ENCODE measurements at places on chromosomes 4 and X.

DNA sequence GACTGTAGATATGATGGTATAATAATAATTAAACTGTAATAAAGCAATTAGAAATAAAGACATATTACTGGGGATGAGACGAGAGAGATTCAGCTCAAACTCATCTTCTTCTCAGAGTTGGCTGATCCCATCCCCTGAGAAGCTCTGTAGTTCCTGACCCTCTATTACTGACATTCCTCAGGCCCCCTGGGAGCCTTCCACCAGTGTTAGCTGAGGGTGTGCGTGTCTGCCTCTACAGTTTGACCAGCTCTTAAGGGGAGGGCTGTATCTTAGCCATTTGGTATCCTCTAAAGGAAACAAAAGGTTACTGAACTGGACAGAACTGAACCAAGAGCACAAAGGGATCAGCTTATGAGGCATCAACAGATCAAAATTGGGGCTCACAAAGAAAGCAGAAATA is 11.2 kb downstream of the FHDC1 start:
- DNase-seq = no peak

DNA sequence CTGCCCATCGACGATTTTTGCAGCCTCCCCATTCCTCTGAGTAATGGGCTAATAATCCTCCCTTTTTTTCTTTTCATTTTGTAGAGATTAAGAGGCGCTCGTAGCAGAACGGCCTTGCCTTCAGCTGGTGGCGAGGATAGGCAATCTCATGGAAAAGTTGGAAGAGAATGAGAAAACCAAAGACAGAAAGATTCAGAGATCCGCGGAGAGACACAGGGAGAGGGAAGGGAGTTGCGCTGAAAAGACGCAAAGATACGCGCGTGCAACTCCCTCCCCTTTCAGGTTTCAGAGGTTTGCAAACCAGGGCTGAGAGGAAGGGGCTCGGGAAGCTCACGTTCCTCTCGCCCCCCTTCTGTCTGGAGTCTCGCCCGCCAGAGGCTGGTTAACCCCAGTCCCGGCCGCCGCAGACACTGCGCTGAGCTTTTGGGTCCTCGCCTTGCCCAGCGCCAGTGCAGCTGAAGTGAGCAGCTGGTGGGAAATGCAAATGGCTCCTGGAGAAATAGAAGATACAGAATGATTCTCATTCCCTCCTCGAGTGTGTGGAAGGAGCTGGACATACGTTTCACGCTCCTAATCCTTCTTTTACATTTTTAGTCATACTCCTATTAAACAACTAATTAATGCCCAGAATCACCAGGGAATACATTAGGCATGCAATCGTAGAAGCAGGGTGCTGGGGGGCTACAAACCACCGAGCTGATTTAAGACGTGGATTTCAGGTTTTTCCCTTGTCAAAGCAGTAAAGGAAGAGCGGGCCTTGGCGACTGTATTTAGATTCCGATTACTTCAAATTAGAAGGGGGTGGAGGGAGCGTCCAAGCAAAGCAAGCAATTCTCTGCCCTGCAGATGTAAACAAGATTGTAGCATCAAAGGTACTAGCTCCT is 16.6 kb upstream of the PITX2 start:
- DNase-seq = no peak

DNA sequence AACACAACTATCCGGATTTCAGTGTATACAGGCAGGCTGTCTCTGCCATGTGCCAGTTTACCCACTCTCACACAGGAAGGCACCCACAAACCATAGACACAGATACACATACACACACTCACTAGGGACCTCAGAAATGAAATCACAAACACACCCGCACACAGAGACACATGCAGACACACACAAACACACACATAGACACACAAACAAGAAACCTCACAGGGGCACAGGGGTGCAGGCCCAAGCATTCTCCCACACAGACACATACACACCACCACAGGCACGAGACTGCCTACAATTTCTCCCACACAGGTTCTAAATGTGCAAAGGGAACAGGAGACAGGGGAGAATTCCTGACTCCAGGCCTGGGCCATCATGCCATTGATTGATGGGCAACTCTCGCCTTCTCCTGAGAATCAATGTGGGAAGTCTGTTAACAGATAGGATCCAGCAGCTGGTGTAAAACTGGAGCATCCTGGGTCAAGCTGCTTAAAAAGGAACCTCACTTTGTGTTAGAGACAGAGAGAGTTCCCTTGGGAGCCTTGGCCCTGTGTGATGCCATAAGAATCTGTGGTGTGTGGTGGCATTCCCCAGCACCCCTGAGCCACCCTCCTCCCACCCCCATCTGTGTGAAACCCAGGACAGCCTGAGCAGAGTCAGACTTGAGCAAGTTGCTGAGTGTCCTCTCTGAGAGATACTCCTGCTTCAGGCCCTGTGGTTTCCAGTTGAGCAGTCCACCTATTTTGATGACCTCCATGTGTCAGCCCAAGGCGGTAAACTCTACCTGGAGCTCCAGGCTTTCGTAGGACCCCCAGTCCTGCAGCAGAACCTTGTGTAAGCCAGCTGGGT is 33.9 kb downstream of the NBDY start:
- no peak for DNase-seq

DNA sequence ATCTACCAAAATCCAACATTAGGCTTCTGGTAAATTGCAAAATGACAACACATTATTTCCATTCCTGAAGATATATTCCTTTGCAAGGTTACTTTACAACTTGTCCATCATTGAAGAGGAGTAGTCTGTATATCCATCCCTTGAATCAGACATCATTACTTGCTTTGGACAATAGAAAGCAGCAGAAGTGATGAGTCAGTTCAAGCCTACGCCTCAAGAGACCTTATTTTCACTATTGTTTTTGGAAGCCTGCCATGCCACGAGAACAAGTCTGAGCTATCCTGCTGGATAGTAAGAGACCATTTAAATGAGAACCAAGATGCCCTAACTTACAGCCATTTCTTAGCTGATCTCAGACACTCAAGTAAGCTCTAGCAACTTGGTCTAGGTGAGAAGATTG is 246.0 kb upstream of the HHIP start:
- DNase-seq = no peak

DNA sequence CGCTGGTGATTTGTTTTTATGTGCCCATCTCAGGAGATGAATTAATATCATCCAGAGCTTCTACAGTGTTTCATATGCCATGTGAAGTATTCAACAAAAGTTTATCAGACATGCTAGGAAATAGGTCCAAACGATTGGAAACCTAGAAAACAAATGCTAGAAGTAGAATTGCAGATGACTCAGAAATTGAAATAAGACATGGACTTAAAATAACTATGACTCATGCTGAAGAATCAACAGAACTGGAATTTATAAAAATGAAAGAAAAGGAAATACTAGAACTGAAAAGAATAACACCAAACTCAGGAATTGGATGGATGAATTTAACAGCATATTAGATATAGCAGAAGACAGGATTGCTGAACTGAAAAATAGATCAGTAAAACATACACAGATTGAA is 172.7 kb upstream of the GIMD1 start:
- DNase-seq = no peak

GRCh38 chr4:87657525-87657924 is 7.4 kb downstream of the DMP1 start:
- DNase-seq = no peak

- DNase-seq = no peak
These were observed 35.5 kb upstream of the SLC4A4 start for GRCh38 chr4:71303287-71303686.

DNA sequence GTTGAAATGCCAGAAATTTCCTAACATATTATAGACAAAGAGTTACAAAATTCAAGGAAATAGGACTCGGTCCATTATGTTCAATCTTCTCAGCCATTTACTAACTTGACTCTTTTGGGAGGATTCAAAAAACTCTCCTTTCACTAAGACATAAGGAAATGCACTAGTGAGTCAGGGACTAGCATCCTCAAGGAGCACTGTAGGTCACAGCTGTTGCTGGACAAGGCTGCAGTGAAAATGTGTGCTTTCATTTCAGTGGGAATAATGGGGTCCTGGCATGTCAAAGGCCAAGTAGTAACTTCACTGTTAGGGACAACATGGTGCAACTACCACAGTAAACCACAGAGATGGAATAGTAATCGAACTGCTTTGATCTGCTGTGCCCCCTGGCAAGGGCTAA is 56.9 kb upstream of the ABCG2 start:
- DNase-seq = no peak

- no peak for DNase-seq
These were observed 217.3 kb upstream of the TAPT1 start for GRCh38 chr4:16443504-16444088.

GRCh38 chr4:85106166-85106565 is 139.7 kb upstream of the WDFY3 start:
- DNase-seq = no peak

GRCh38 chr4:97841512-97841911 is 301.8 kb downstream of the STPG2 start:
- no peak for DNase-seq

- DNase-seq = no peak
These were observed 79.5 kb downstream of the FAM184B start for GRCh38 chr4:17701882-17702281.

- no peak for DNase-seq
These were observed 901.6 kb upstream of the NDST4 start for GRCh38 chr4:116015062-116015461.

- DNase-seq = no peak
These were observed 460.3 kb downstream of the GBA3 start for GRCh38 chr4:23153076-23153475.

DNA sequence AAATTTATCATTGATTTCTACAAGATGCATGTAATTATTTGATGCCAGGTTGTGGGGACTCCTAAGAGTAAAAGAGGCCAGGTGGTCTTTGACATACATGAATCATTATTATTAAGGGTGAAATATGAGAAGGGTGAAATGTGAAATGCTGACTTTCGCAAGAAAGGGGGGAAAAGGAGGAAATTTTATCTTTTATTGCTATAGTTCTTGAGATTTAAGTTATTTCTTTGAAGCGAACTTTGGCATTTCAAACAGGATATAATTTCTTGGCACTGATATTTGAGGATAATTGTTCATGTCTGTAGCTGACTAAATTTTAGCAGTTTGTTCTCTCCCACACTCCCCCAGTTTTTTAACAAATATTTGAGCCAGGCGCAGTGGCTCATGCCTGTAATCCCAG is 80.1 kb downstream of the TMEM131L start:
- DNase-seq = no peak

GRCh38 chrX:42680666-42681065 is 97.3 kb downstream of the PPP1R2C start:
- DNase-seq = no peak

DNA sequence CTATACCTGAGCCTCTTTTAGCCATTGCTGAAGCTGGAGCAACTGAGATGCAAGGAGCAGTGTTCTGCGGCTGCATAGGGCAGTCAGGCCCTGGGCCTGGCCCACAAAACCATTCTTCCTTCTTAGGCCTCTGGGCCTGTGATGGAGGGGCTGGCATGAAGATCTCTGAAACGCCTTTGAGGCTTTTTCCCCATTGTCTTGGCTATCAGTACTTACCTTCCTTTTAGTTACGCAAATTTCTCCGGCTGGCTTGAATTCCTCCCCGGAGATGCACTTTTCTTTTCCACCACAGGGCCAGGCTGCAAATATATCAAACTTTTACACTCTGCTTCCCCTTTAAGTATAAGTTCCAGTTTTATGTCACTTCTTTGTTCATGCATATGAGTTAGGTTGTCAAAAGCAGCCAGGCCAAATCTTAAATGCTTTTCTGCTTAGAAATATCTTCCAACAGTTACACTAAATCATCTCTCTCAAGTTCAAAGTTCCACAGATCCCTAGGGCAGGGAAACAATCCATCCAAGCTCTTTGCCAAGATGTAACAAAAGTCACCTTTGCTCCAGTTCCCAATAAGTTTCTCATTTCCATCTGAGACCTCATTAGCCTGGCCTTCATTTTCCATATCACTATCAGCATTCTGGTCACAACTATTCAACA is 194.4 kb upstream of the PCDH7 start:
- no peak for DNase-seq

GRCh38 chrX:103737696-103738095 is 27.0 kb downstream of the TMEM31 start:
- DNase-seq = no peak

DNA sequence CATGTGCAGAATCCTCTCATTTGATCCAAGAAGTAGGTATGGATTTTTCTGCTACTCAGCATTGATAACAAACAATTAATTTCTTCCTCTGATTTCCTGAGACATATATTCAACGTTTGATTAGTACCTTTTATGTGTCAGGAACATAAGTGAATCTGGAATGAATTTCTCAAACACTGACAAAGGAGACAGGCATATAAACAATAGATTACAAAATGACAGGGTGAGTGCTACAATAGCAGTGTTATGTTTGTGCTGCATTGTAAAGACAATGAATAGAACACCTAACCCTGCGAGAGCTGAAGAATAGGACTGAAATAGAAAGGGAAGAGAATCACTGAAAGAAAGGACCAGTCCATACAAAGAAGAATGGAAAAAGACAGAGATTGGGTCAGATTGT is 52.9 kb downstream of the ARHGAP24 start:
- no peak for DNase-seq

DNA sequence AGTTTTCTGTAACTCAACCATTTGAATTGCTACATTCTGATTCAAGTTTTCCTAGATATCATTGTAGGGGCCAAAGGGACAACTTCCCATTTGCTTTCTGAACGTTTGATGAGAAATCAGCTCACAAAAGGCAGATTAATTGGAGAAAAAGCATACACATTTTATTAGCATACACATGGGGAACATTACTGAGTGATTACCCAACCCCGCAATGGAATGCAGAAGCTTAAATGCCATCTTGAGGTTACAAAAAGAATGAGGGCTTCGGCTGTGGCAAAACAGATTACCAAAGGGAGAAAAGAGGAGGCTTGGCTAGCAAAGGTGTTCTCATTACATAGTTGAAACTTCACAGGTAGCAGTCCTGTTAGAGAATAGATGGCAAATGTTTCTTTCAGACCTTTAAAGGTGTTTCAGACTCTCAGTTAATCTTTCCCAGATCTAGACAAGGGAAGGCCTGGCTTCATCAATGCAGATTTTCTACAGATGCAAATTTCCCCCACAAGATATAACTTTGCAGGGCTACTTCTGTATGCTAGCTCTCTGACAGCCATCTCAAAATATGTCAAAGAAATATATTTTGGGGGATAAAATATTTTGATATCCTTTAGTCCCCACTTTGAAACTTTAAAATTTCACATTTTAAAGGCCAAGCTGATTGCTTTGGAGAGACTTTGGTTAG is 26.5 kb upstream of the HERC6 start:
- DNase-seq = no peak
